ENCODE measurements at places on chromosomes 5 and 9.
A peak's percentile ranks its signal among the peaks of the same experiment; 100 is the strongest.

- no peak for DNase-seq
These were observed 100.4 kb upstream of the LARP1 start for GRCh38 chr5:154654486-154655371.

DNA sequence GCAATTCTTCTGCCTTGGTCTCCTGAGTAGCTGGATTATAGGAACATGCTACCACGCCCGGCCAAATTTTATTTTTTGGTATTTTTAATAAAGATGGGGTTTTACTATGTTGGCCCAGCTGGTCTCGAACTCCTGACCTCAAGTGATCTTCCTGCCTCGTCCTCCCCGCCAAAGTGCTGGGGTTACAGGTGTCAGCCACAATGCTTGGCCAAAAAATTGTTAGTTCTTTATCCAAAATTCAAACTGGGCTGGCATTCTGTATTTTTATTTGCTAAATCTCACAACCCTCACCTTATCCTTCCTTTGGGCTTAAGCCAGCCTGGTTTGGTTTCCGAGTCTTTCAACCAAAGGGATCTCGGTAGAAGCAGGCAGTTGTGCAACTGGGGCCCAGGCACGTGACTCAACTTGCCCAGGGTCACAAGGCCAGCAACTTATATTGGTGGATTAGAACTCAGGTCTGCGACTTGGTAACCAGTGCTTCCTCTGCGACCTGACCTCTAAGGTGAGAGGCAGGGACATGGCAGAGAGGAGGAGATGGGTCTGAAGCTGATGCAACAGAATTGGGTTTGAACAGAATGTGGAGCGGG, 26.5 kb upstream of the BOD1 start:
- DNase-seq: no peak

GRCh38 chr5:116759860-116760640, 185.4 kb upstream of the SEMA6A start:
- DNase-seq: peak; percentile 36

- no peak for DNase-seq
These were observed 37.6 kb upstream of the SLC27A6 start for GRCh38 chr5:128927644-128928043.

- DNase-seq: peak; percentile 69
These were observed 857 bp downstream of the ADAM19 start for GRCh38 chr5:157574456-157575380.

Measured in left ventricle myocardium superior (tissue), 1 donor.